ENCODE measurements at places on chromosomes 13 and 19.

GRCh38 chr19:28472843-28473242 lies 740.1 kb downstream of the UQCRFS1 start:
- DNase-seq: no peak

DNA sequence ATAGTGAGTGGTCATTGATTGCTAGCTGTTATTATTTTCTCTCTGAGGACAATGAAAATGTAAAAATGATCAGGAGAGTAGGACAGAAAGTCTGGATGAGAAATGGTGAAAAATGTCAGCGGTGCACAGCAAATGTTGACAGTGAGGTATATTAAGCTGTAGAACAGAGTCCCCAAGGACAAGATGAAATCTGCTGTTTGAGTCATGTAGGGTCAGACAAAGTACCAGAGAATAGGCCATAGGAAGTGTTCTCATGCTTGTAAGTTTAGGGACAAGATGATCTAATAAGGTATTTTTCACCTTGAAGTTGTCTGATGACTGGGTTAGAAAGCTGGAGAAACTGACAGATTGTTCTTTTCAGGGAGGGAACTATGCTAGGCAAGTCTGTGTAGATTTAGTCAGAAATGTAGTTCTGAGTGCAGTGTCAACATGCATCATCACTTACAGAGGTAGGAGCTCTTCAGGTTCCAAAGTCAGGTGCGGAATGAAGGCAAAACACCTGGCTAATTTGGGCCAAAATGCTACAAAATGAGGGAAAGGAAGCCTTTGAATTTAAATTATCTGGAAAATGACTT lies 369.3 kb downstream of the DLEU7 start:
- DNase-seq: no peak

DNA sequence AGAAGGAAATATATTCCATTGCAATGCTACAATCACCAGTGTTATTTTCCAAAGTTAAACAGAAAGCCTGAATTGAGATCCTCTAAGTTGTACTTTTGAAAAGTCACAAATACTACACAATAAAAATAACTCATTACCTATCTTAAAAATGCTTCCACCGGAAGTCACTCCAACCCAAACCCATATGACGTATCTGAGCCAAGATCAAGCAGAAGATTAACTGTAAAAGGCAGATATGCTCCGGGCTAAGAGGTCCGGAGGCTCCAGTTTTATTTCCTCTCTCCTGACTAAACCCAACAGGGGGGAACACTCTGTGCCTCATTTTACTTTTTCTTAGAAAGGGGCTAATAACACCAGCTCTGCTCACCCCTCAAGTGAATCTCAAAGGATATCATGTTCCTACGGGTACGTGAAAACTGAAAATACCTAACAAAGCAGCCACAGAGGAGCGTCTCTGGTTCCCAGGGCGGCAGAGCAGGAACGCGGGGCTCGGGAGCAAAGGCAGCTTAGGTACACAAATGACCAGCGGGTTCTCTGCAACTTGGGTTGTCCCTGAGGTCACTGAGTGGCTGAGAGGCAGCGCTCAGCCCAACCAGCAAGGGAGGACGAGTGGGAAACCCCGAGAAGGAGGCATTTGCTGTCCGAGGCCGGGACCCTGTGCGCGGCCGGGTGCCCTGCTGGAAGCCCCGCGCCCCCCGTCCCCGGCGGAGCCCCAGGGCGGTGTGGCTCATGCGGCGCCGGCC lies 750 bp downstream of the RAB20 start:
- DNase-seq: no peak

- DNase-seq: no peak
These were observed 4.4 kb upstream of the LILRA5 start for GRCh38 chr19:54317108-54317964.

DNA sequence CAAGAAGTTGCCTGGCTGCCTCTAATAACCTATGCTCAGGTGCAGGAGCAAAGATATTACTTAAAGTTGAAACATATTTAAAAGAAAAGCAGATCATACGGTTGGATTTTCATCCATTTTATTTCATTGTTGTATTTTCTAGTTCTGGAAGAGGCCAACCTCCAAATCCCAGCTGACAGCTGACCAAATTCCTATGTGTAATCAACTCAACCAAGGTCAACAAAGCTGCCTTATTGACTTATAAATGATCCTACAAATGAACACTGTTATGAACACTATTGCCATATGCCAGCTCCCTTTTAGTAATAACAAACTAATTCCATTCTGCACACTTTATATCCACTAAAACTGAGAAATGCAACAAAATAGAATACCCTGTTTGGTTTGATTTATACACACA lies 1537.4 kb downstream of the SLITRK1 start:
- DNase-seq: no peak

- DNase-seq: no peak
These were observed 1.5 kb downstream of the ZNF581 start for GRCh38 chr19:55644842-55645511.

All from urothelium cell line (cell line).